GM23338 (cell line): ENCODE measurements at places on chromosomes 6 and 20. TPM values are rescaled to one million over a fixed set of nuclear protein-coding genes. Genes with fewer than 3 reads are reported as not detected.

DNA sequence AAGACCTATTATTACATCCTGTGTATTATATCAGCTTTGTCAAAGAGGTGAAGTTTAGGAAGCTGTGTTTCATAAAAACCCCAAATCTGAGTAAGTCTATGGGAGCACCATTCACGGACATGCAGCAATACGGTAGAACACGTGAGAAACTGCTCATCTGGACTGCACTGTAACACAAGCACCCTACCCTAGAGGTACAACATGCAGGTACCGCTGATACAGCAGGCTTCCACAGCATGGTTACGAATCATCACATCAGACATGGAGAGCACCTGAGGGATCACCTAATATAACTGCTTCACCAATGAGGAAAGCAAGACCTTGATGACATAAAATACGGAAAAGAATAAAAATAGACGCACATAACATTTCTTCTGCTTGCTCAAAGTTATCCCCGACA is 96.7 kb downstream of the GMDS start:
- DNase-seq, result no peak

Gene MICB
- total RNA-seq, result 20.8 and 23.8 TPM in 2 replicates

GRCh38 chr6:170167657-170168159 is 123.2 kb downstream of the DLL1 start:
- DNase-seq, result no peak

DNA sequence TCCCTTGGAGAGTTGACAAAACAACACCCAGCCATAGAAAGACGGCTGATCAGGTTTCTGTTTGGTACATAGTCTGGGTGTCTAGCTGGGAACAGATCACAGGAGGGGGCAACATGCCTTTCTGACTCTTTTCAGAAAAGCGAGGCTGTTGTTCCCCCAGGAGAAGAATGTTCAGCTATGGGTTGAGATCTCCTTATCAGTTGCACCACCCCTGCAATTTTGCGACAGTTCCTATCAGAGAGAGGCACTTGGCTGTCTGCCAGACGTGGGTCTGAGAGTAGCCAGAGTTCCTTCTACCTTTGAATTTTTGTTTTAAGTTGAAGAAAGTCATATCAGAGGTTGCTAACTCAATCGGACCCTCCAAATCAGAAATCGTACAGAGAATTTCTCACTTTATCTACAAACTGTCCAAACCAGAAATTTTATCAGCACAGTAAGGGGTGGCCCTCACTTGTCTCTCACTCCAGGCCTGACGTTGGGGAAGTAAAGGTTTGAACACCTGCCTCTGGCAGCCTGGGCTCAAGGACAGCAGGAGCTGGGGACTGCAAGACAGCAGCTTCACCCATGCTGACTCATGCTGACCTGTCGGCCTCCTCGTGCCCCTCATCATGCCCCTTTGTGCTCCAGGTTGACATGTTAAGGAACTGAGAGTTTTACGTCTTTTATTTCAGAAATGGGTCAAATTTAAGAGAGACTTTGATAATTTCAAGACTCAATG is 42.3 kb downstream of the TMC2 start:
- no peak for DNase-seq

DNA sequence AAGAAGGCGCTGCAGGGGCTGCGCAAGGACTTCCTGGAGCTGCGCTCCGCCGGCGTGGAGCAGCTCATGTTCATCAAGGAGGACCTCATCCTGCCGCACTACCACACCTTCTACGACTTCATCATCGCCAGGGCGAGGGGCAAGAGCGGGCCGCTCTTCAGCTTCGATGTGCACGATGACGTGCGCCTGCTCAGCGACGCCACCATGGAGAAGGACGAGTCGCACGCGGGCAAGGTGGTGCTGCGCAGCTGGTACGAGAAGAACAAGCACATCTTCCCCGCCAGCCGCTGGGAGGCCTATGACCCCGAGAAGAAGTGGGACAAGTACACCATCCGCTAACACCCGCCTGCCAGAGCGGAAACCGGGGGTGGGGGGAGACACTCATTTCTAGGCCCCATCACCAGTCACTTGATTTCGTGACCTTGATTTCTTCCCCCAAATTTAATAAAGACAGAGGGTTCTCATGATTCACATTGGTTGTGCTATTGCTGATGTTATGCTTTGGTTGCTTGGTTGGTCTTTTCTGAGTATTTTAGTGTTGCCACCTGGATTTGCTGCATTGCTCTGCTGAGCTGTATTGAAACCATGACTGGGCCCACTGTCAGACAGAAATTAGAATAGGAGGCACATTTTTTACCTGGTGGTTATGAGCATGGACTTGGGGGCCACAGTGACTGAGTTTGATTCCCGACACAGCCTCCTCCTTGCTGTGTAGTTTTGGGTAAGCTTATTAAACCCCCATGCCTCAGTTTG is 1.5 kb downstream of the FAM50B start:
- no peak for DNase-seq

GRCh38 chr6:135271626-135272025 is 90.5 kb downstream of the MYB start:
- no peak for DNase-seq

DNA sequence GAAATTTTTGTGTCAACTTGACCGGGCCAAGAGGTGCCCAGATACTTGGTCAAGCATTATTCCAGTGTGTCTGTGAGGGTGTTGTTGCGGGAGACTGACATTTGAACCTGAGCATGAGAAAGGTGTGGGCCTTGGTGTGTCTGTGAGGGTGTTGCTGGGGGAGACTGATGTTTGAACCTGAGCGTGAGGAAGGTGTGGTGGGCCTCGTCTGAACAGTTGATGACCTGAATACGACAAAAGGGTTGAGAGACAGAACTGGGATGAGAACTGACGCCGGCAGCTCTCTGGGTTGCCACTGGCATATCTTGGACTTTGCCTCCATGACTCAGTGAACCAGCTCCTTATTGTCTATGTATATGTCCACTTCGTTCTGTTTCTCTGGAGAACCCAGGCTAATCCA is 240.5 kb downstream of the ERMARD start:
- no peak for DNase-seq
